ENCODE measurements at places on chromosomes 7 and 10.

DNA sequence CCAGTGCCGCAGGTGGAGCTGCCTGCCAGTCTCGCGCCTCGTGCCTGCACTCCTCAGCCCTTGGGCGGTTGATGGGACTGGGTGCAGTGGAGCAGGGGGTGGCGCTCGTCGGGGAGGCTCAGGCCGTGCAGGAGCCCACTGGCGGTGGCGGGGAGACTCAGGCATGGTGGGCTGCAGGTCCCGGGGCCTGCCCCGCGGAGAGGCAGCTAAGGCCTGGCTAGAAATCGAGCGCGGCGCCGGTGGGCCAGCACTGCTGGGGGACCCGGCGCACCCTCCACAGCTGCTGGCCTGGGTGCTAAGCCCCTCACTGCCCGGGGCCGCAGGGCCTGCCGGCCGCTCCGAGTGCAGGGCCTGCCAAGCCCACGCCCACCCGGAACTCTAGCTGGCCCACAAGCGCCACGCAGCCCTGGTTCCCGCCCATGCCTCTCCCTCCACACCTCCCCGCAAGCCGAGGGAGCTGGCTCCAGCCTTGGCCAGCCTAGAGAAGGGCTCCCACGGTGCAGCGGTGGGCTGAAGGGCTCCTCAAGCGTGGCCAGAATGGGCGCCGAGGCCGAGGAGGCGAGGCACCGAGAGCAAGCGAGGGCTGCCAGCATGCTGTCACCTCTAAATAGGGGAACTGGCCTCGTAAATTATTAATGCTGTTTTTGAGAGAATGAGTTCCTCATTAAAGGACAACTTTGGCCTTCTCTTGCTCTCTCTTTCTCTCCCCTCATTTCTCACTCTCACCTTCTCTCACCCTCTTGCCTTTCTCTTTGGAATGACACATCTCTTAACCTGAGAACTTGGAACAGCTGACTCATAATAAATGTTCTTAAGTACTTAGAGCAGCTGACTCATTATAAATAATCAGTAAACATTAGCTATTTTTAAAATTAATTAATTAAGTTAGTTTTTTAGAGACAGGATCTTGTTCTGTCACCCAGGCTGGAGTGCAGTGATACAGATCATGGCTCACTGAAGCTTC is 4.9 kb downstream of the ACADSB start:
- peaks cover 11% of the 10 kb centered on the region for H3K4me1 ChIP-seq
- H3K4me3 ChIP-seq = no peak overlapping the region
- no peak for DNase-seq
- H3K36me3 ChIP-seq = no peaks in the 10 kb centered on the region

GRCh38 chr7:144534655-144535395 is 131.3 kb upstream of the NOBOX start:
- H3K27ac ChIP-seq = no peak overlapping the region
- DNase-seq = no peak
- no peaks in the 10 kb centered on the region for H3K27me3 ChIP-seq
- H3K4me3 ChIP-seq = no peak overlapping the region
- H3K4me1 ChIP-seq = no peaks in the 10 kb centered on the region
- H3K36me3 ChIP-seq = no peaks in the 10 kb centered on the region

DNA sequence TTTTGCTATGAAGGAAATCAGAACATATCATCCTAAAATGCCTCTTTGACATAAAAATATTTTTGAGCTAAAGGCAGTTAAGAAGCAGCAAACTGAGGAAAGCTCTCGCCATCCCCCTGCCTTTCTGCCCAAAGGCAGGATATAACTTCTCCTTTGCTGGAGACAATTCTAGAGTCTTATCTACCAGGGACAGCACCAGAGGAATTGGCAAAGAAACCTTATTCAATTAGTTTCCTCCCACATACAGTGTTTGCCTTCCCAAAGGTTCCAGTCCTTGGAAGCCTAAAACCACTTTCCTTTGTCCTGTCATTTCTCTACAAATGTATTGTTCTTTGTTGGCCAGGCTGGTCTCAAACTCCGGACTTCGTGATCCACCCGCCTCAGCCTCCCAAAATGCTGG is 33.7 kb downstream of the MASTL start:
- H3K36me3 ChIP-seq = peaks cover 3% of the 10 kb centered on the region

DNA sequence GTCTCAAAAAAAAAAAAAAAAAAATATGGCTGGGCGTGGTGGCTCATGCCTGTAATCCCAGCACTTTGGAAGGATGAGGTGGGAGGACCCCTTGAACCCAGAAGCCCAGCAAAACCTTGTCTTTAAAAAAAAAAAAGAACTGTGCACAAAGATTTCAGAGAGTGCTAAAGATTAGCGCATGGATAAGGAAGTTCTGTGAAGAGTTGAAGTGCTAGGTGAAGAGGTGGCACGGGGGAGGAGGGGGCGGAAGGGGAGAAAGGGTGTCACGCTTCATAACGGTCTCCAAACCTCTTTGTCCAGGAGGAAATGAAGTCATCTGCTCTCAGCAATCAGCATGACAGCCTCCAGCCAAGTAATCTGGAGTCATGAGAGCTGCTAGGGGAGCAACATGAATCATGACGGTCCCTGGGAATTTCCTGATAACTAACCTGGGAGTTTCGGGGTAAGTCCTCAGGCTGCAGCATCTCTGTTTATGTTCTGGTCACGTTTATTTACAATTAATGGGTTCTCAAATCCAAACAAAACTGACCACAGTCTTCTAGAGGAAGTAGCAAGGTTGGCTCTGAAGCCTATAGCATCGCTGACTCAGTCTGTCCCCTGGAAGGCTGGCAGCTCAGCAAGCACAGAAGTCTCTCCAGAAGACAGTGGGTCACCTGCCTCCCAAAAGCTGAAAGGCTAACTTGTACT is 1.9 kb upstream of the PLAU start:
- DNase-seq = peak; percentile 62
- H3K4me1 ChIP-seq = no peaks in the 10 kb centered on the region
- H3K36me3 ChIP-seq = no peaks in the 10 kb centered on the region
- H3K27me3 ChIP-seq = no peaks in the 10 kb centered on the region

DNA sequence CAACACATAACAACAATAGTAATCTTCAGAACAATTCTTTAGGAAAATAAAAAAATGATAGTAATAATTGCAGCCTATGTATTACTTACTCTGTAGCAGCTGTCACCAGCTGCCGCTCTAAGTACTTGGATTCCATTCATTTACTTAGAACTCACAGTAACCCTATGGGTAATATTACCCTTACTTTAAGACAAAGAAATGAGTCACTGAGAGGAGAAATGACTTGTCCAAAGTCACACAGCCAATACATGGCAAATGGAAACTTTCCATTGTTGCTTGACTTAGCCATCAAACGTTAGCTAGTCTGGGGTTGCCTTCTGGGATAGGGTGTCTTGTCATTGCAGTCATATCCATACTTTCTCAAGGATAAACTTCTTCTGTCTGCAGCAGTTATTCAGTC is 3.6 kb downstream of the CCNY start:
- H3K36me3 ChIP-seq = no peaks in the 10 kb centered on the region
- H3K27me3 ChIP-seq = no peaks in the 10 kb centered on the region
- no peak overlapping the region for H3K4me3 ChIP-seq
- H3K4me1 ChIP-seq = peaks cover 28% of the 10 kb centered on the region

Measured in T-cell (primary cell).